NCI-H526 treated with DMSO at 0.1 percent for 48 hours (cell line): ENCODE measurements at places on chromosomes 6 and 20.
A peak's percentile ranks its signal among the peaks of the same experiment; 100 is the strongest.

GRCh38 chr6:137105375-137105774 is 60.6 kb upstream of the IL20RA start:
- no peak for DNase-seq

DNA sequence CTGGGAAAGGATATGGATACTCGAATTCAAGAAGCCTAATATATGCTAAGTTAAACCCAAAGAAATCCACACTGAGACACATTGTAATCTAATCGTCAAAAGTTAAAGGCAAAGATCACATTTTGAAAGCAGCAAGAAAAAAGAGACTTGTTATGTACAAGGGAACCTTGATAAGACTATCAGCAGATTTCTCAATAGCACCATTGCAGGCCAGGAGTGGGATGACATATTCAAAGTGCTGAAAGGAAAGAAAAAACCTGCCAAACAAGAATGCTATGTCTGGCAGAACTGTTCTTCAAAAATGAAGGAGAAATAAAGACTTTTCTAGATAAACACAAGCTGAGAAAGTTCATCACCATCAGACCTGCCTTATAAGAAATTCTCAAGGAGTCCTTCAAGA is 75.2 kb downstream of the COL21A1 start:
- DNase-seq, result no peak

DNA sequence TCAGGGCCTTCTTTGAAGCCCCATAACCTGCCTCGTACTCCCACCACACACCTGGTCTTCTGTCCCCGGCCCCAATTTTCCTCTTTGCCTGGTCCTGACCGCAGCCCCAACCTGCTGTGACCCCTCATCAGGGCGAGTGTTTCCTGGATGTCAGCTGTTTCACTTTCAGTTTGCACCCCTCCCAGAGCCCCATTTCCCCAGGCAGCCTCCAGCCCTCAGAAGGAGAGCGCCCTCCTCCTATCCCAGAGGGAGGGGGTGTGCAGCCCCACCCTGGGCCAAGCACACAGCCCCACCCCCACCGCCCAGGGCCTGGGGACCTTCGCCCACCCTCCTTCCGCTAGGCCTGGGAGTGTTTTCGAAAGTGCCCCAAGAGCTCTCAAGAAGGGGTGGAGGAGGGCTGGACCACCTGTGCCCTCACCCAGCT is 1.5 kb downstream of the BAK1 start:
- no peak for DNase-seq

GRCh38 chr6:137910843-137911456 is 43.9 kb downstream of the TNFAIP3 start:
- DNase-seq, result no peak

- no peak for DNase-seq
Observed at GRCh38 chr6:127053032-127053874, 65.2 kb upstream of the RSPO3 start.

GRCh38 chr20:50957276-50957675 is 1.1 kb downstream of the DPM1 start:
- no peak for DNase-seq

- DNase-seq, result no peak
Observed at GRCh38 chr20:5714261-5715041, 35.8 kb upstream of the SHLD1 start.

- no peak for DNase-seq
Observed at GRCh38 chr6:146961831-146962230, 242.4 kb upstream of the STXBP5 start.

- DNase-seq, result no peak
Observed at GRCh38 chr6:125207956-125208355, 54.4 kb downstream of the TPD52L1 start.

- DNase-seq, result peak; percentile 54
Observed at GRCh38 chr20:39264506-39265172, 302.5 kb downstream of the DHX35 start.

DNA sequence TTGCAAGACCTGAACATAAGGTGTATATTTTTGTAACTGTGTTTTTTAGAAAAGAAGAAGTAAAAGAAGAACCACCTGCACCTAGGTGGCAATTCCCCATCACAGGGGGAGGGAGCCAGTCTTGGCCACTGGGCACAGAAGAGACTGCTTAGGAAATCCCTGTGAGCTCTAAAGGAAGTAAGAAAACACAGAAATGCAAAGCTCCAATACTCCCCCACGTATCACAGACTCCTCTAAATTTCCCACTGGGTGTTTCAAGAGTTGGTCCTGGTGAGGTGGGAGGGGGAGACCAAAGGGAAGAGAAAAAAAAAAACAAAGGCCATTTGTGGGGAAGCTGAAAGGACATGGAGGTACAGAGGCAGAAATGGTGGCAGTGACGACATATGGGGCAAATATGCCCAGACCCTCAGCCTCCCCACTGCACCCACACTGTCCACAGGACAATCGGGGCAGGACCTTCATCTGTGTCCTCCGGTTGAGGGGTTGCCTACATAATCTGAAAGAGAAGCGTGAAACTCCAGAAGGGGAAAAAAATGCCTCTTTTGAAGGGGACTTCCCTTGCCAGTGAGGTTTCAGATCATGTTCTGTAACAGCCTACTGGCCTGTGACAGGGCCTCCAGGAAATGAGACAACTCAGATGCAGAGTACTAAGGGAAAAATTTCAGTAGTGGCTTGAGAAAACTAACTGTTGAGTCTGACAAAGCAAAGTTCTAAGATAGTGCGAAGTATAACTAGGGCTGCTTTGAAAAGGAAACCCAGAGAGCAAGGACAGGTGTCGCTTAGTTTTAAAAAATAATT is 226.2 kb upstream of the MARCKS start:
- DNase-seq, result no peak

DNA sequence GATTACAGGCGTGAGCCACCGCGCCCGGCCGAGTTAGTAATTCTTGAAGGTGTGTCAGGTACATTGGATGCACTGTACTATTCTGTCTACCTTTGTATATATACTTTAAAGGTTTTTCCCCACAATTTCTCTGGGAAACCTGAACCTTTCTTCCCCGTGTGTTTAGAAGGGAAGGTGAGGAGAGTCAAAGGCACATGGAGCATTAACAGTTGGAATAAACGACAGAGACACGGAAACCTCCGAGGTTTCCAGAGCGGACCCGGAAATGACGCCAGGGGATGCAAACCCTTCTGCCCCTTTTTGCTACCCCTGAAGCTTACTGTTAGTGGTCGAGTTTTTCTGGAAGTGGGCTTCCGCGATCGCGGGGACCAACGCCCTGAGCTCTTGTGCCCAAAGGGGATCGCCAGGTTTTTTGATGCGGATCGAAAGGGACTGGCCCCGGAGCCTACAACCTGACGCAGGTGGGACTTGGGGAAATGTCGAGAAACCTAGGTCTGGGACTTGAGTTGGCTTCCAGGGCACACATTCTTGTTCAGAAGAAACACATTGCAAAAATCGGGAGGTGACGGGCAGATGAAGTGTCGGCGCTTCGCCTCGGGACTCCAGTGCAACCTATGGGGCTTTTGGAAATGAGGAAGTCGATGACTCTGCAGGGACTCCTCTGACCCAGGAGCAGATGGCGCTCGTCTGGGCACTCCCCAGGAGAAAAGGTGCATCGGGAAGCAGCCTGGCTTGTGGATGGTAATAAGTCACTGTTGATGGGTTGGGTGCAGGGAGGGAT is 218.2 kb downstream of the OR2B2 start:
- DNase-seq, result peak; percentile 61

GRCh38 chr6:168370310-168370991 is 50.9 kb upstream of the DACT2 start:
- DNase-seq, result peak; percentile 47

- DNase-seq, result no peak
Observed at GRCh38 chr6:92887871-92888270, 531.5 kb downstream of the EPHA7 start.

DNA sequence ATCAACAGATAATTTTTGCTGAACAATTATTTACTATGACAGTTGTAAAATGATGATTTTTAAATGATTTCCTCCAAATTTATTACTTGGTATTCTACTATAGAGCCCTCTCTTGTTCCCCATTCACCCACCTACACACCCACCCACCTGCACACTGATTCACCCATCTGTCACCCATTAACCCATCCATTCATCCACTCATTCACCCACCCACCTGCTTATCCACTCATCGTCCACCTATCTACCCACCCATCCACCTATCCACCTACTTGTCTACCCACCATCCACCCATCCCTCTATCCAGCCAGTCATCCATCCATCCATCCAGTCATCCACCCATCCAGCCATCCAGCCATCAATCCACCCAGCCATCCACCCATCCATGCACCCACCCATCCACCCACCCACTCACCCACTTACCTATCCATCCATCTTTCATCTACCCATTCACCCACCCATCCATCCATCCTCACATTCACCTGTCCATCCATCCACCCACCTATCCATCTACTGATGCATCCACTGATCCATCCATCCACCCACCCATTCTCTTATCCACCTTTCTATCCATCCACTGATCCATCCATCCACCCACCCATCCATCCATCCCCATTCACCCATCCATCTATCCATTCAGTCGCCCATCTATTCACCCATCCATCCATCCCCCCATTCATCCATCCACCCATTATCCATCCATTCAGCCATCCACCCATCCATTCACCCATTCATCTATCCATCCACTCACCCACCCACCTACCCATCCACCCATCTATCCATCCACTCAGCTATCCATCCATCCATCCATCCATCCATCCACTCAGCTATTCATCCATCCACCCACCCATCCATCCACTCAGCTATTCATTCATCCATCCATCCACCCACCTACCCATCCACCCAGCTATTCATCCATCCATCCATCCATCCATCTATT is 72.0 kb downstream of the SYNJ2 start:
- no peak for DNase-seq

DNA sequence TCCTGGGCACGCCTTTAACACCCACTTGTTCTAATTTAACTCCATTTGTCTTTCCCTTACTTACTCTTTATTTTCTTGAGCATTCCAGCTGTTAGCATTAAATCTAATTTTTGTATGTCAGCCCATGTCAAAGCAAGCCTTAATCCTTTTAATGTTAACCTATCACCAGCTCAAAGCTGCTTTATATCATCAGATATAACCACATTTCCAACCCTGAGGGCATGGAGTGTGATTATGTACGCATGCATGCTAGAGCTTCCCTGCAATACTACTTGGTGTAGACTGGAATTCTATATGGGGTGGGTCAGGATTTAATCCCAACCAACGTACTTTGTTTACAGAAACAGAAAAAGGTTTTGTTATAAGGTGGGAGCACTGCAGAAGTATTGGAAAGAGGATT is 139.4 kb upstream of the HMGN3 start:
- DNase-seq, result no peak

DNA sequence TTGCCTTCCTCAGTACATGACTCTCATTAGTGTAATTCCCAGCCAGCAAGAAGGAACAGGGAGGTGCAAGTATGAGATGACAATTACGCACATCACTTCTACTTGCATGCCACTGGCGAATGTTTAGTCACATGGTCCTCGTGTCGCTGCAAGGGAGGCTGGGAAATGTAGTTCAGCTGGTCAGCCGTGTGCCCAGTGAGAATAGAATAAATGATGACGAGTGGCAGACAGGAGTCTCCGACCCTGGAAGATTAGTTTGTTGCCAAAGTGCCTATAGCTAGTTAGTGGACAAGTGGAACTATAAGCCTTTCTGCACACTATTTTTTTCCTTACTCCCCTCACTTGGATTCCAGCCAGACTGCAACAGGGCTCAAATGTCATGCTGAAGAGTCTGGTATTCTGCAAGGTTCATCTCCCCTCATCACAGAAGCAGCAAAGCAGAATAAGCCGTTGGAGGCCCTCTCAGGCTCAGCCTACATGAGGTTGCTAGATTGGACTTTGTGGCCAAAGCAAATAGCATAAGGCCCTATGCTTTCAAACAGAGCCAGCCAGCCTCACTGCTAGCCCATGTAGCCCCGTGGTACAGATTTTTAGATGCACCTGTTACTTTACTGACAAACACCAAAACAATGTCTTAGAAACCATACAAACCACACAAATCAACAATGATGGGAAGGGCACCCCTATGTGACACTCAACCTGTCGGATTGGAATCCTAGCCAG is 9.7 kb downstream of the LINC00237 start:
- no peak for DNase-seq

DNA sequence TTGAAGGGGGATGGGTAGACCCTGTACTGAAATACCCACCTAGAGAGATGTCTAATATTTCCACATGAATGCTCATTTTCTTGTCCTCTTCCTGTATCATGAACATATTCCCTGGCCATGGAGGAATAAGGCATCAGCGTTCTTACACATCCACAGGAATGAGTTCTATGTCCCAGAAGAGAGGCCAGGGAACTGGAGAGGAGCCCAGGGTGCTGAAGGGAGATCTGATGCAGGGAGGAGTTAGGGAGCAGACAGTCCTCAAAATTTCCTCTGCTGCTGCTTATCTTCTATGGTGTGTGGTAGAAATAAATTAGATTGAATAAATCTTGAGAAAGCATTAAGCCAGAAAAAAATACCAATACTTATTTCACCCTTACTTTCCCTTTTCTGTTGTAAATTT is 295.0 kb downstream of the KCNQ5 start:
- no peak for DNase-seq

DNA sequence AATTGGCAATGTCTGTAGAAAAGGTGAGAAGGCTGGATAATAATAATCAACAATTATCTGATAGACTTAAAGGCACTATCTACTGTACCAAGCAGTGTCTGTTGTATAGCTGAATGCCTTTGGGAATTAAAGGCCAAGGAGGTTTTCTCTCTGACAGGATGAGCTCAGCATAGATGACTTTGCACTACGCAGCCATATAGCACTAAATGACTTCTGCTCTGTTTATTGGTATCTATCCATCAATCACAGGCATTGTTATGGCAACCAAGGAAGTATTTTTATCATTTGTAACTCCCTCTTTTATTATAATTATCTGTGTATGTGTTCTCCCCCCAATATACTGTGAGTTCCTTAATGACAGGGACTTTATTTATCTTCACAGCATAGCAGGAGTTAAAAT is 654.3 kb downstream of the PHF3 start:
- no peak for DNase-seq

DNA sequence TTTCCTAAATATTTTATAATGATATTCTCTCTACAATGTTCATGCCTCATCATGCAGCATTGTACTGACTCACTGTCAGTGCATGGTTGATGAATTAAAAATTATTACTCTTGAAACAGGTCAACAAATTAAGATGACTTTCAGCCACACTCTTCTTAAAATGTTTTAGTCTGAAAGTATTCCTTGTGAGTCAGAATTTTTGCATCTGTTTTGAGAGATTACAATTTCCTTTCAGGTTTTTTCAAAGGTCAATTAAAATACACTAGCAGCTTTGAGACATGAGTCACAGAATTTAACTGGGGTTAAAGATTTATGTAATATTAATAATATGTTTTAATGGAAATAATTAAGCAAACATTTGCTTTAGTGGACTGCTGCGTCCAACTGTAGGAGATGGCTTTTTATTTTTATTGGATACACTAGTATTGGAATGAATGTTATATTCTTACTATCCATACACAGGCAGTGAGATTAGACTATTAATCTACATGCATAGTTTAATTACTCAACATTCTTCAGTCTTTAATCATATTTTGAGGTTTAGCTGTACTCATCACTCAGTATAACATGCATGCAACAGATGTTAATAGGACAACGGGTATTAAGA is 9.7 kb downstream of the COL12A1 start:
- DNase-seq, result no peak

- no peak for DNase-seq
Observed at GRCh38 chr20:46541229-46541935, 9.1 kb downstream of the OCSTAMP start.
